ENCODE measurements at places on chromosomes 12 and 14.

DNA sequence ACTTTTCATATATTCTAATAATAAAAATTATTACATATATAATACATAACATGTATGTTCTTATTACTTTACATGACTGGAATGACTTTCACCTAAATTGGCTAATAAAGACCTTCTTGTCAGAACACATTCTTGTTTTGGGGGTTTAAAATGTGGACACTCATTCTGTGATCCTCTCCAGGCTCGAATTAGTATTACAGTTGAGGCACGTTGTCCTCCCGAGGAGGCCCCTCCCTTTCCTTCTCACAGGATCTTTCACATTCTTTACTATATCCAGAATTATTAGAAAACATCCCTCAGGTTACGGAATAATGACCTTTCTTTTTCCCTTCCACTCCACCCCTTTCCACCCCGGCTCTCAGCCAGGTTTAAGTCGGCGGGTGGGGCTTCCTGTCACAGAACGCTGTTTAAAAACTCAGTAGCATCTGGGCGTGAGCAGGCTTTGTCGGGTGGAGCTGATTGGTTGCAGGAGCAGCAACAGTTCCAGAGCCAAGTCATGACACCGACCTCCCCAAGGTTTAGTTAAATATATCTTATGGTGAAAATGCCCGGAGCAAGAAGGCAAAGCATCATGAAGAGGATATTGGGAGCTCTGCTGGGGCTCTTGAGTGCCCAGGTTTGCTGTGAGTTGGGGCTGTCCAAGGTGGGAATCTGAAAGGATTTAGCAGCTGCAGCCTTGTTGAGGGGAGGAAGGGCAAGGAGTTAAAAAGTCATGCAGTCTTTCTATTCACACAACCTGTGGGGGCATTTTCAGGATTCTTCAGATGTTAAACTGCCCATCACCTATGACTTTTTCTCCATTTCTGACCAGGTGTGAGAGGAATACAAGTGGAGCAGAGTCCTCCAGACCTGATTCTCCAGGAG is 396.7 kb upstream of the OR4E1 start:
- DNase-seq: peak; percentile 76

DNA sequence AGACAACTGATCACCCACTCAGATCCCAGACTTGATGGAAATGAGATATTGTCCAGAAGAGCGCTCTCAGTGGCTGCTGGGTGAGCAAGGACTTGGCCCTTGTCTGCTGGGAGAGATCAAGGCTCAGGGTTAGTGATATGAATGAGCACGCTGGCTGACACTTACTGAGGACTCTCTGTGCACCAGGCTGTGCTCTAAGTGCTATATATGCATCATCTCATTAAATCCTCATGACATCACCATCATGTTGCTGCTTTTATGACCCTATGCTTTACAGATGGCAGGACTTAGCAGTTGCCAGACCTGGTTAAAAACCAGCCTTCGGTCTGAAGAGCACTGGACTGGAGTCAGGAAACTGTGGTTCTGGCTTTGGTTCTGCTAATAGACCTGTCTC is 260.9 kb downstream of the VRK1 start:
- DNase-seq: no peak

GRCh38 chr14:99037777-99038430 is 234.1 kb downstream of the BCL11B start:
- DNase-seq: no peak

- DNase-seq: peak; percentile 53
Observed at GRCh38 chr14:104117341-104118005, 20.9 kb upstream of the KIF26A start.

GRCh38 chr14:59103396-59103795 is 85.1 kb upstream of the DAAM1 start:
- no peak for DNase-seq

GRCh38 chr14:23365036-23365731 is at the start of gene EFS:
EFS (minus strand) TSS chr14:23365172; CDS start chr14:23365025, 147 bp downstream.
- peak; percentile 72 for DNase-seq

- DNase-seq: no peak
Observed at GRCh38 chr14:58414845-58415244, 12.5 kb downstream of the TIMM9 start.

DNA sequence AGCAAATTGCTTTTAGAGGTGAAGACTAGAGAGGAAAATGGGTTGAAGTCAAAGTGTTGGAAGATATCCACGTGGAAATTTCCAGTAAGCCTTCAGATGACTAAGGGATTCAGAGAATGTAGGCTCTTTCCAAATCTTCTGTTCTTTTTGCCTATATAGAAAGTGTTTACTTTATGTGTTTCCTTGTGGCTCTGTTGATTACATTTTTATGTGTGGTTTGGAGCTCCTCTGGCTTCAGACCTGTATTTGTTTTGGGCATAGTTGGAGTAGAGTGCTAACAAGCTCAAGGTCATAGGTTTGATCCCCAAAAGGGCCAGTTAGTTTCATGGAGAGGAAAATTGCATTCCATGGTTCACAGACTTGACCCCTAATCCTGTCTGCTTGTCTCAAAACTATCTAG is 91.9 kb downstream of the IGF1 start:
- no peak for DNase-seq

DNA sequence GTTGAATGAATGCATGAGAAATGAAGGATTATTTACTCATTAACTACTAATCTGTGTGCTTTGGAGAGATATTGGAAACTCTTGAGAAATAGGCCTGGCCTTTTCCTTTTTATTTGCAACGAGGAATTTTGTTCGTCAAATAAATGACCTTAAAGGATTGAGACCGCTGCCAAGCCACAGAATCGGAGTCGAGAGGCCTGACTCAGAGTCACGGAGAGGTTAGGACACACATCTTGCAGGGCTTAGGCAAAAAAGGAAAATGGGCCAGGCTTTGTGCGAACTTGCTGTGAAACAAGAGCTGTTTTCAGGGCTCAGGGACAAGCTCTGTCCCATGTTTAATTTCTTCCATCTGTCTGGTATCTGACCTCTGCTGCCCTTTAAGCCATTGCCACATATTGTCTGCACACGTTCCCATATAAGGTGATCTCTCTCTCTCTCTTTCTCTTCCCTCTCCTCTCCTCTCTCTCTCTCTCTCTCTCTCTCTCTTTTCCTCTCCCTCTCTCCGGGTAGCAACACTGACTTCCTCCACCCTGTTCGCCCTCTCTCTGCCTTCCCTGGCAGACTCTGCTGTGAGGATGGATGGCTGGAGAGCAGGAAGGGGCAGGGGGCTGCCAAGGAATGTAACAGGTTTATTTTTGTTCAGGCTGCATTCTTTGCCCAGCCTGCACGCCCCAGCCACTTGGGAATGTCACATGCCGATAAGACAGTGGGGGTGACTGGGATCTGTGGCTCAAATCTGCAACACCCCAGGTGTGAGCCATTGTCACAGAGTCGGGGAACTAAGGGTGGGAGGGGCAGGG is 14.9 kb upstream of the IFT81 start:
- peak; percentile 77 for DNase-seq

DNA sequence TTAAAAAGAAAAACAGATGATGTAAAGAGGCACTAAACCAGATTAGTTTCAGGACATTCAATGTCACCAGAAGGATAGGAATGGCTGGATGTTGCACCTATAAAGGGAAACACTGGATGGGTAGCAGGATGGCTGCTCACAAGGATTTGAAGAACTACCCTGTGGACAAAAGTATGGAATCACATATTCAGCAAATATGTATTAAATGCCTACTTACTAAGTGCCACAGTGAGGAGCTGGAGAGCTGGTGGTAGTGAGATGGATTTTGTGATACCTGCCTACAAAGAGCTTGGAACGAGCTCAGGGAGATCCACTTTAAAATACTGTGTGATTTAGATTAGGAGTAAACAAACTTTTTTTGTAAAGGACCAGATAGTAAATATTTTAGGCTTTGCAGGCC is 316.2 kb downstream of the PAWR start:
- no peak for DNase-seq

DNA sequence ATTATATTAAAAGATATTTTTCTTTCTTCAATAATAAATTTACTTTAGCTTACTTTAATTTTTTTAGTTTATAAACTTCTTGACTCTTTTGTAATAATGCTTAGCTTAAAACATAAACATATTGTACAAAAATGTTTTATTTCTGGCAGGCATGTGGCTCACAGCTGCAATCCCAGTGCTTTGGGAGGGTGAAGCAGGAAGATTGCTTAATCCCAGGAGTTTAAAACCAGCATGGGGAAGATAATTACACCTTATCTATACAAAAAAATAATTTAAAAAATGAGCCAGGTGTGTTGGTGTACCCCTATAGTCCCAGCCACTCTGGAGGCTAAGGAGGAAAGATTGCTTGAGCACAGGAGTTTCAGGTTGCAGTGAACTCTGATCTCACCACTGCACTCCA is 120.7 kb downstream of the GPHN start:
- no peak for DNase-seq

GRCh38 chr12:3251691-3252090 is 174.5 kb downstream of the TSPAN9 start:
- peak; percentile 70 for DNase-seq

DNA sequence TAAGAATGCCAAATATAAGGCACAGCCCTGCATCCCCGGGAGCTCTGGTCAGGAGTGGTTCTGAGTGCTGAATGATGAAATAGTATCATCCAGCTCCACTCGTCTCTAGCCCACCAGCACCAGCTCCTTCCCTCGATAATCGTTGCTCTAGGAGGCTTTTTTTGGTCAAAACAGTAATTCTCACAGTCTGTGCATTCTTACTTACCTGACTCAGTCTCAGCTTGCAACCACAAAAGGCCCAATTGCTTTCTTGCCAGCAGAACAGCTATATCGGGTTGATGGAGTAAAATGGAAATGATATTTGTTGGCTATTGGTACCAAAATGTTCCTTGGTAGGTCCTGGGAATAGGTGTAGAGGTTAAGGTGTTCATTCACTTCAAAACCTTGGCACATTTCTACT is 94.8 kb downstream of the BMP4 start:
- no peak for DNase-seq

DNA sequence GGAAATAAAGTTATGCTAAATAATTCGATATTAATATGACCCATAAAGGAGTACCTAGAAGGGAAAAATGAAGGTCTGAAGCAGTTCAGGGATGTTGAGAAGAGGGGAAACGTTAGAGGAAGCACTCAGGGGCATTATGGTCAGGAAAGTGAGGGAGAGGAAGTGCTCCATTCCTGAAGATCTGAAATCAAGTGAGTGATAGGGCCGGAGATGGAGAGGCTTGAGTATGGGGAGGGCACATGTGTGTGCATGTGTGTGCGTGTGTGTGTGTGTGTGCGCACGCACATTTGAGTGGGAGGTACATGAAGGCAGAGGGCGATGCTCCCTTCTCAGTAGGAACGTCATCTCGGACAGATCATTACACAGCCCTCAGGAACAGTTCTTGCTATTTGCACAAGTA is 4.9 kb upstream of the DCD start:
- no peak for DNase-seq

- DNase-seq: no peak
Observed at GRCh38 chr12:5254703-5255102, 177.2 kb upstream of the NTF3 start.

DNA sequence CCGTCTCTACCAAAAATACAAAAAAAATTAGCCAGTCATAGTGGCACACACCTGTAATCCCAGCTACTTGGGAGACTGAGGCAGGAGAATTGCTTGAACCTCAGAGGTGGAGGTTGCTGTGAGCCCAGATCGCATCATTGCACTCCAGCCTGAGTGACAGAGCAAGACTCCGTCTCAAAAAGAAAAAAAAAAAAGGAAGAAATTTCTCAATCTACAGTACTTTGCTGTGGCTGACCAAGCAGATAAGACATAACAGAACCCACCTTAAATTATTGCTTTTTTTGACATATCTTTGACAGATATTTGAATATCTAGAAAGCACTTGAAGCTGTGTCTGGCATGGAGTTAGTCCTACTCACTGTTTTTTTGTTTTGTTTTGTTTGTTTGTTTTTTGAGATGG is 34.9 kb upstream of the HNF1A start:
- no peak for DNase-seq

- no peak for DNase-seq
Observed at GRCh38 chr12:11581179-11581755, 68.2 kb upstream of the ETV6 start.

DNA sequence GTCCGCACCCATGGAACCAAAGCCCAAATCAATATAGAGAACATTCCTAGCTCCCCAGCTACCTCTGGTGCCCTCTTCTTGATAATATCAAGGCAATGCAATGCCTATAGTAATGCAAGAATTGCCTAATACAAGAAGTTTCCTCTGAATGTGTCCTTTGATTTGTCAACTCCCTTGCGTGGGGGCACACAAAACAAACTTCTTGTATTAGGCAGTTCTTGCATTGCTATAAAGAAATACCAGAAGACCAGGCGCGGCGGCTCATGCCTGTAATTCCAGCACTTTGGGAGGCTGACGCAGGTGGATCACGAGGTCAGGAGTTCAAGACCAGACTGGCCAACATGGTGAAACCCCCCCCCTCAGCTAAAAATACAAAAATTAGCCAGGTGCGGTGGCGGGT is 10.4 kb upstream of the ITPK1 start:
- DNase-seq: peak; percentile 9

- no peak for DNase-seq
Observed at GRCh38 chr14:52391881-52392615, 77.9 kb downstream of the PTGER2 start.

- no peak for DNase-seq
Observed at GRCh38 chr12:54378796-54379397, 5.6 kb downstream of the ZNF385A start.

DNA sequence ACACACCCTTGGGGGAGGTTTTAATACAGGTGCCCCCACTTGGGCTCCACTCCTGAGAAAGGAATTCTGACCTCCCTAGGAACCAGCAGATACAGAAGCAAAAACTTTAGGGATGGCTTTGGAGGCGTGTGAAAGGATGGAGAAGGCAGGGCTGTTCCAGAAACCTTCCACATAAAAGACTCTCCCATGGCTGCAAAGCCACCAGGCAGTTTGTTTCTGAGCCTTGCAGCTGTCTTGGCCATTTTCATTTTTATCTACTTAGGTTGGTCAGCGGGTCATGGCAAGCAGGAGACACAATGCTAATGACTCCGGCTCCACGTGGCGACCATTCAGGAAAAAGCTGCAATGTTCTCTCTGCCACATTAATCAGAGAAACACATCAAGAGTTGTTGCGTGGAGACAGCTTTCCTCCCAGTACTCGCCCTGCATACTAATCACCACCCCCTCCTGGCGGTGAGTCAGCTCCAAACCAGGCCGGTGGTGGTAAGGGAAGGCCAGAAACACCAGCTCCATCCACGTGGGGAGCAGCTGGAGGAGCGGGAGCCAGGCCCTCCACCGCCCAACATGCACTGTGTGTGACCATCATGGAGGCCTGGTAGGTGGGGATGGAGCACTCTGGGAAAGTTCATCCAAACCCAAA is 30.9 kb upstream of the IRF2BPL start:
- no peak for DNase-seq

GRCh38 chr12:108455706-108456105 is 59.4 kb upstream of the FICD start:
- DNase-seq: no peak

GRCh38 chr14:94747739-94748138 is 22.2 kb downstream of the GSC start:
- no peak for DNase-seq

GRCh38 chr12:93857991-93858447 is 180.8 kb downstream of the CRADD start:
- no peak for DNase-seq

Data from Right ventricle myocardium inferior (tissue), 1 donor.